Fibroblast of villous mesenchyme (primary cell): ENCODE measurements at places on chromosomes 2 and 18. TPM values are rescaled to one million over a fixed set of nuclear protein-coding genes. Genes with fewer than 3 reads are reported as not detected.
A peak's percentile ranks its signal among the peaks of the same experiment; 100 is the strongest.

The CRYGC gene
- total RNA-seq = not detected in 2 replicates

The DES gene
- 20.7 and 35.8 TPM in 2 replicates for total RNA-seq

The PID1 gene
- 12.1 and 16.4 TPM in 2 replicates for total RNA-seq

- DNase-seq = peak; percentile 59
These were observed 151.4 kb downstream of the LDLRAD4 start for GRCh38 chr18:13369756-13370510.

GRCh38 chr18:24121625-24122024 lies 17.2 kb upstream of the CABYR start:
- DNase-seq = no peak
